ENCODE measurements at places on chromosomes 13 and 19.
A peak's percentile ranks its signal among the peaks of the same experiment; 100 is the strongest.

- DNase-seq = peak; percentile 55
Measured at GRCh38 chr19:39413911-39414608, 1.6 kb downstream of the PLEKHG2 start.

DNA sequence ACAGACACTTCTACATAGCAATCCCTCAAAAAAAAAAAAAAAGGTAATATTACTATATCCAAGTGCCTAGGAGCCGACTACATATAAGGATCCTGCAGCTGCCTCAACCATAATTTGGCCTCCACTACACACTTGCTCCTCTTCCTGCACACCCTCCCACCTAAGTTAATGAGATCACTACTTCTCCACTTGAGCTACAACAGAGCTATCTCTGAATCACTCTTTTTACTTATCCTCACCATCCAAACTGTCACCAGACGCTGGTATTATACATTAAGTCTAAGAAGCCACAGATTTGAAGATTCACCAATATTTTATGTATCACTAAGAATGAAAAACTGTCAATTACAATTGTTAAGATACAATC, 8.3 kb downstream of the OBI1 start:
- no peak for DNase-seq

DNA sequence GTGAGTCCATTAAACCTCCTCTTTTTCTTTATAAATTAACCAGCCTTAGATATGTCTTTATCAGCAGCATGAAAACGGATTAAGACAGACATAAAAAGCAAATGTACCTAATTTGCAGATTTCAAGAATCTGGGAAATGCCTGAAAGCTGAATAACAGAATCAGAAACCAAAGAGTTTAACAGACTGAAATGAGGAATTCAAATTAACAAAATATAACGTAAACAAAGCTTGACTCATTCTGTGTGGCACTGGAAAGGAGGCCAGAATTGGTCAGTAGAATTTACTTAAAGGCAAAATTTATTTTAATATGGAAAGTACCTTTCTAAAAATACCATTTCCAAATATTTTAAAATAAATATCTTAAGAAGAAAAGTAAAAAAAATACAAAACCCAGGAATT, 540.6 kb upstream of the HTR2A start:
- peak; percentile 49 for DNase-seq

DNA sequence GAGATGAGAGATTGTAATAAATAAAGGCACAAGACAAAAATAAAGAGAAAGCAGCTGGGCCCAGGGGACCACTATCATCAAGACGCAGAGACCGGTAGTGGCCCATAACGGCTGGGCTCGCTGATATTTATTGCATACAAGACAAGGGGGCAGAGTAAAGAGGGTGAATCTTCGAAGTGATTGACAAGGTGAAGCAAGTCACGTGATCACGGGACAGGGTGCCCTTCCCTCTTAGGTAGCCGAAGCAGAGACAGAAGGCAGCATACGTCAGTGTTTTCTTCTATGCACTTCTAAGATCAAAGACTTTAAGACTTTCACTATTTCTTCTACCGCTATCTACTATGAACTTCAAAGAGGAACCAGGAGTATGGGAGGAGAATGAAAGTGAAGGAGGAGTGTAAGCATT, 4.6 kb upstream of the PRKCG start:
- no peak for DNase-seq

DNA sequence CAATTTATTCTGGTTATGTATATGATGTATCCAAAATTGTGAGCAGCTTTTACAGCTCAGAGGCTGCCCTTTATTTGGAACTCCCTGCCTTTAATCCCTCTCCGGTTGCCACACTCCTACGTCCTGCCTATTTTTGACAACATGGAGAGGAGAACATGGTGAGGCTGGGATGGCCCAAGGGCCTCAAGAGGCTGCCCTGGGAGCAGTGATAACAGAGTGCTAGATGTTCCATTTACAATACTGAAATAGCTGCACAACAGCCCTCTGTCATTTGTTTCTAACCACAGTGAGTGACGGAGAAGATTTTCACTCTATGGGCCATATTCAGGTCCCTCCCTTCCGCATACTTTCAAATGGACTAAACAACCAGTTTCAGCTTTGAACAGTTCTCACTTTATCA, 33.4 kb downstream of the STARD13 start:
- no peak for DNase-seq

GRCh38 chr13:36822785-36823184, 3.8 kb downstream of the RFXAP start:
- no peak for DNase-seq

- DNase-seq = peak; percentile 63
Measured at GRCh38 chr19:36771261-36772231, 1.1 kb downstream of the ZNF850 start.

DNA sequence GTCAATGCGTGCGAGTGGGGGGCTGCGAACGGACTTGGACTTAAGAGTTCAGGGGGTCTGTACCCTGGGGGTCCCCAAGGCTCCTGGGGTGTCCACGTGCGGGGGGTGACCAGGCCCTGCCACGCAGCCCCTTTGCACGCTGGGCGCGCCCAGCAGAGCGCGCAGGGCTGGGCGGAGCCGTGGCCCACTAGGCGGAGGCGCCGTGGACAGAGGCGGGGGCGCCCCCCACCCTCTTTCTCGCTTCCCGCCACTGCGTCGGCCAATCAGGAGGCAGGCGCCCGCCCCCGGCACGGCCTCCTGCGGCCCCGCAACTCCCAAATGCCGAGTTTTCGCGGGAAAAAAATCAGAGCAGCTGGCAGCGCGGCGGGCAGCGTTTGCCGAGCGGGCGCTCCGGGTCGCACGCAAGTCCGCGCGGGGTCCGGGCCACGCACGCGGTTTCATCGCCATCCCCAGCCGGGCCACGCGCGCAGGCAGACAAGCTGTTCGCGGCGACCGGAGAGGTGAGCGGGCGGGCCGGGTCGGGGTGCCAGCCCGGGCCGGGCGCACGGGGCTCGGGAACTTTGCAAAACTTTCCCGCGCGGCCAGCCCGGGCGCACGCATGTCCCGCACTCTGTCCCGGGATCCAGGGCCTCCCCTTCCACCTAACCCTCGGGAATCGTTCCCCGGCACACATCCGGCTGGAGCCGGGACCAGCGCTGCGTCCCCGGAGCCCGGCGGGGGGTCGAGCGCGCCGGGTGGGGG, at the start of gene UHRF1:
Gene UHRF1 (plus strand): TSS at position 346 of the 741 bp plus-strand sequence. CDS start 1,385 bp downstream, outside the sequence.
- peak; percentile 38 for DNase-seq

- peak; percentile 95 for DNase-seq
Measured at GRCh38 chr19:38335949-38336637, 463 bp downstream of the CATSPERG start.

GRCh38 chr19:40640744-40641143, 39.6 kb downstream of the LTBP4 start:
- DNase-seq = no peak

DNA sequence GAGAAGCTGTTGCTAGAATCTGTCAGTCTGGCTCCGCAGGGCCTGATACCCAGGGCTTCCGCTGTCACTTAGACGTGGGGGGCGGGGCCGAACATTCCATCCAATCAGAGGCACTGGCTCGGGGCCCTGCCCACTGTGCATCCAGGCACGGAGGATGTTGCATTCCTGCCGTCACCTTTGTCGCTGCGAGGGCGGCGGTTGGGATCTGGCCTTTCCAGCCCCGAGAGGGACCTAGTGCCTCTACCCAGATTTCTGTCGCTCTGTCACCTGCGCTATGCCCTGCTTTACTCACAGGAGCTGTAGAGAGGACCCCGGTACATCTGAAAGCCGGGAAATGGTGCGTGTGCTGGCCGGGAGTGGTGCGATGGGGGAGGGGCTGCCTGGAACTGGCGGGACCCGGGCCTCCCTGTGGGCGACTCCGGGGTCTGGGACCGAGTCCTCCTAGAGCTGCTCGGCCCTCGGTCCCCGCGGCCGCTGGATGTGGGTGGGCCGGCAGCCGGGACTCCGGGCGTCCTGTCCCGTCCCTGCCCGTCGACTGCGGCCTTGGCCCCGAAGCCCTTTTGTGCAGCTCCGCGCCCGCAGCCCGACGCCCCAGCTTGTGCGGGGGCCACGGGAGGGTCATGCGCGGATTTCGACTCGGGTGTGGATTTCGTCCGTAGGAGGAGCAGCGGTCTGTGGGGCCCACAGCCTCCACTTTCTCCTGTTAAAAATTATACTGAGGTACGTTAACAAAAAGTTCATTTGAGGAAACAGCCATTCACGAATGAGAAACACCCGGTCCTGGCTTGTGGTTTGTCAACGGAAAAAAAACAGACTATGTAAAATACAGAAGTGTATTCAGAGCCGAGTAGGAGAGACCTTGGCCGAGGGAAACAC, at the start of gene ZNF439:
Gene ZNF439 (plus strand): TSS at position 133 of the 876 bp plus-strand sequence. CDS start 142 bp downstream, at position 275.
- DNase-seq = peak; percentile 94

DNA sequence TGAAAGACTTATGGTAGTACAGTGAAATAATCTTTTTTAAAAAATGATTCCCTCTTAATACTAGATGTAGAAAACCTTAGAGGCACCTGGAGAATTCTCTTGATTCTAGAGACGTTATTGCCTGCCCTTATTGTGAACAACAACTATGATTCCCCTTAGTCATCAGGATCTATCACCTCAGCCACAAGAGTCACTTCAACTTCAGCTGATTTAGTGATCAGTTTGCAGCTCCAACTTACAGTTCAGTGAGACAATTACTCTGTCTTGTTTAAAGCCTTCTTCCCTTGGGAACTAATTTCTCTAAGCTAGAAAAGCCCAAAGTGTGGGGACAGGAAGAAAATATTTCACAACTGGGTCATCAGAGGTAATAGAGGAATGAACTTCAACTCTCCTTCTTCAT, 254.3 kb upstream of the SLITRK1 start:
- no peak for DNase-seq

DNA sequence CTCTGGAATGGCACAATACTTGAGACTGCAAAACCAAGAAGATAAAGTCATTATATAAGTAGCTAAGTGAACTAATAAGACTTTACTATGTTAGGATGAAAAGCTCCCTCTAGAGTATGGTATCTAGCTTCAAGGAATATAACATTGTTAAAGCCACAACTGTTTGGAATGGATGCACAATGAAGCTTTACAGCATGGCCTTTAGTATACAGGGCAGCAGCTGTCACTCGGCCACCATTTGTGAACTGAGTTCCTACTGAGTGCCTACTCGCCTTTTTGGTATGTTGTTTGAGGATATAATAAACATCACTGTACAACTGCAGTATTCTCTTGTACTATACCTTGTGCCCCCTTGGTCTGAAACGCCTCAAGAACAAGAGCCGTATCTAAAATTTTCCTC, 6.8 kb downstream of the ALG5 start:
- no peak for DNase-seq

GRCh38 chr13:26310470-26310869, 56.5 kb downstream of the CDK8 start:
- DNase-seq = no peak

DNA sequence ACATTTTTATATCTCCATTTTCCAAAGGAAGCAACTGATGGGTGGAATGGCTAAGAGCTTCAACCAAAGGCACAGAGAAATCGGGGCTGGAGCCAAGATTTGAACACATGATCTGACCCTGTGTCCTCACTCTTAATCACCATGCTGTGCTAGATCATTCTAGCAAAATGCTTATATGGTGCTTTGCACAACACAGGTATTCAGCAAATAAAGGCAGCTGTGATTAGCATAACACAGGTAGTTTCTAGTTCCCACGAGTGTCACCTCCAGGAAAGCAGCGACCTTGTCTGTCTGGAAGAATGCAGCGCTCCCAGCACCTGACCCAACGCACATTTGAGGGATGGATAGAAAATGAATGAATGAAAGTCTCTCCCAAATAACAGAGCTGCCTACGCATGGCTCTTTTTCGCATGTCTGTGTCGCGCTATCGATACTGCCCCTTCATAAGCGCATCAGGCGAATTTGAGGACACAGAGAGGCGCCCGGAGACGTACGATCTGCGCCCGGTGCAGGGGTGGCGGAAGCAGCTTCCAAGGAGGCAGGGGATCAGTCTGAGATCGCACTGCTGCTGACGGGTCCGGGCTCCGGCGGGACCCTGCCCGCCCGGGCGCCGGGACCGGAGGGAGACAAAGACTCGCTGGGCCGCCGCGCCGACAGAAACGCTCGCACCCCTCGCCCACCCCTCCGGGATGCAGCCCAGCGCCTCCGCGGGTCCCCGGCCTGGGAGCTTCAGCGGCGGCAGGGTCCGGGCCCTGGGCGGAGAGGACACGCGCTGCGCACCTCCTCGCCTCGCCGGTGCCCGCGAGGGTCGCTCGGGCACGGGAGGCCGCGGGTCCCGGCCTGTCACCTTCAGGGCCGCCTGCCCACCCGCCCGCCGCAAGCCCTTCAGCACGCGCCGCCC, 609 bp downstream of the EPS15L1 start:
- peak; percentile 56 for DNase-seq

DNA sequence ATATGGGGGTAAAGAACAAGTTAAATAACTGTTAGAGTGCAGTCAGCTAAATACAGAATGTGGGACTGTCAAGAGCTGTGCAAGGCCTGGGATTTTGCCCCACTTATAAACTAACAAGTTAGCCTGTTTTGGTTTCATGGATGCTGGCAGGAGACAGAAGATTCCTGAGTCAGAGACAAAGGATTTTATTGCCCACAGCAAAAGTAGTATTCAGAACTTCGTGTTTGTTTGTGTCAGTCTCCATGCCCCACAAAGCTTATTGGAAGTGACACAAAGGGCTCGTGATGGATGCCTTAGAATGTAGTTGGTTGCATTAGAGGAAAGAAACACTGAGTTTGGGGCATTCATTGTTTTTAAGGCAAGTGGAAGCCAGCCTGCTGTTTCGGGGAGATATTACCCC, 22.2 kb upstream of the SPRYD7 start:
- DNase-seq = no peak
